ENCODE measurements at places on chromosomes 3 and 15.

- no peak for DNase-seq
Observed at GRCh38 chr3:162777118-162777517, 1280.5 kb downstream of the OTOL1 start.

DNA sequence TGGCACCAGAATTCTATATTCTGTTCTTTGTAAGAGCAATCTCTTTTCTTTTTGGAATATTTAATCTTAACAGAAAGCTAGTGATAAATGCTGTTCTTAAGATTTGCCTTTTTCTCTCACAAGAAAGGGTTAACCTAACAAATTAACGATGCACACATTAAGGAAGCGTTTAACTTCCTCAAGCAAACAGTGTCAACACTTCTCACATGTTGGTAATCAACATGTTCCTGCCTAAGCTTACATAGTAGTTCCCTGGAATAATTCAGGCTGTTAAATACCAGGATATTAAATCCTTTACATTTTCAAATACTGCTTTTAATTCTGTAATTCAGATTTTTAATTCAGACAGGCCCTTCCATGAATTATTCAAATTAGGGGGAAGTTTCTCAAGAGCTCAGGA is 67.4 kb upstream of the RPL35A start:
- no peak for DNase-seq

DNA sequence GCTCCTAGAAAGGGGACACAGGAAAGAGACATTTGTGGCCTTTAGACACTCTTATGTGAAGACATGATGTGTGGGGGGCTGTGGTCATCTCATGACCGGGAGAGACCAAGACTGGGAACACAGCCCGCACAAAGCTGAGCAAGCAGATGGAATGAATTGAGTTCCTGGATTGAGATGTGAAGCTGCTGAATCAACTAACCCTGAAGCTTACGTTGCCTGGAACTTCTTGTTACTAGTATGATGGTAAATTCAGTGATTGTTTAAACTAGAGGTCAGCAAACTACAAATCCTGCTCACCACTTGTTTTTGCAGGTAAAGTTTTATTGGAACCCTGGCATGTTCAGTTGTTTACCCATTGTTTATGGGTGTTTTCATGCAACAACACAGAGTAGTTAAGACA is 83.4 kb upstream of the BHLHE40 start:
- DNase-seq = no peak

DNA sequence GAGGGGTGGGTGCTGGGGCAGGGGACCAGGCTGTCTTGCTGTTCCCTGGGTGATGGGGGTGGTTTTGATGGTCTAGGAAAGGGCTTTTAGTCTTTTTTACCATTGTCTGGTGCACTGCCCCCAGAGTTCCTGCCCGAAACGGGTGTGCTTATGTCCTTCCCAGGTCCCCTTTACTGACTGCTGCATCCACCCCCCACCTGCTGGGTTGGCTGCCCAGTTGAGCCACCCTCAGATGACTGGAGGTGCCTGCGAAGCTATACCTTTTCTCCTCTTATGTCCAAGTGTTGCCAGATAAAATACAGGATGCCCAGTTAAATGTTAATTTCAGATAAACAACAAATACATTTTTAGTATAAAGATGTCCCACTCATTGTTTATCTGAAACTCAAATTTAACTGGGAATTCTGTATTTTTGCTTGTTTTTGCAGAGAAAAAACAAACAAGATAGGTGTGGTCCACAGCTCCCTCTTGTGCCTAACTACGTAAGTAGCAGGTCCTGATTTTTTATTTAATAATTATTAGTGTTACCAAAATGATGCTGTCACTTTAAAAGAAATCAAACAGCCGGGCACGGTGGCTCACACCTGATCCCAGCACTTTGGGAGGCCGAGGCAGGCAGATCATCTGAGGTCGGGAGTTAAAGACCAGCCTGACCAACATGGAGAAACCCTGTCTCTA is 6.1 kb upstream of the RPP14 start:
- no peak for DNase-seq

DNA sequence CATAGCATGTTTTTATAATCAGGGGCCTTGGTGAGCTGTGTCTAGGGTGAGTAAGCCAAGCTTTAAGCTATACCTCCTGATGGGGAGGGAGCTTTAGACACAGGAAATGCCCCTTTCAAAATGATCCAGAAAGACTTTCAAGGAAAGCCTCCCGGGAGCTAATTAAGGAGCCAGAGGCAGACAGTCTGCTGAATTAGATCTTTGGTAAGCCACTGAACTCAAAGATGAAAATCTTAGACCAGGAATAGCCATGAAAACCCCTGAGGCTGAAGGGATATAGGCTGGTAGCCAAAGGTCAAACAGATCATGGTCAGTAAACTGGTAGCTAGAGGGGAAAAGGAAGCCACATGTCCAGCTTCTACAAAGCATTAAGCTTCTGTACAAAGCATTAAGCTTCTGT is 42.7 kb upstream of the GAP43 start:
- no peak for DNase-seq

- no peak for DNase-seq
Observed at GRCh38 chr15:86432861-86433260, 353.2 kb downstream of the AGBL1 start.

DNA sequence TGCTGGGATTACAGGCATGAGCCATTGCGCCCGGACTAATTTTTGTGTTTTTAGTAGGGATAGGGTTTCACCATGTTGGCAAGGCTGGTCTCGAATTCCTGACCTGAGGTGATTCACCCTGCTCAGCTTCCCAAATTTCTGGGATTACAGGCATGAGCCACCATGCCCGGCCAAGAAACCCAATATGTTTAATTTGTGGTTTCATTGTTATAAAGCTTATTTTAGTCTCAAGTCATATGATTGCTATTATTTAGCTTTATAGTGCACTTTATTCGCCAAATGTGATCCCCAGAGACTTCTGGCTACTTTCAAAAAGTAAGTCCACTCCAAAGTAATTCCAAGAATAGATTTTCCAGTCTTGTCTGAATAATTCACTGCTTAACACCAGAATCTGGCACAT is 19.3 kb upstream of the SLC4A7 start:
- no peak for DNase-seq

Measured in cortex of kidney (tissue), 1 donor.